Stimulated activated CD4-positive, alpha-beta T cell treated with anti-CD3 and anti-CD28 coated beads, Interleukin-1b, Interleukin-23, amount 100 ng/mL, for 1 hour (primary cell): ENCODE measurements at places on chromosomes 12 and 14.

- no peak for DNase-seq
Measured at GRCh38 chr12:116582610-116583009, 23.4 kb downstream of the MAP1LC3B2 start.

DNA sequence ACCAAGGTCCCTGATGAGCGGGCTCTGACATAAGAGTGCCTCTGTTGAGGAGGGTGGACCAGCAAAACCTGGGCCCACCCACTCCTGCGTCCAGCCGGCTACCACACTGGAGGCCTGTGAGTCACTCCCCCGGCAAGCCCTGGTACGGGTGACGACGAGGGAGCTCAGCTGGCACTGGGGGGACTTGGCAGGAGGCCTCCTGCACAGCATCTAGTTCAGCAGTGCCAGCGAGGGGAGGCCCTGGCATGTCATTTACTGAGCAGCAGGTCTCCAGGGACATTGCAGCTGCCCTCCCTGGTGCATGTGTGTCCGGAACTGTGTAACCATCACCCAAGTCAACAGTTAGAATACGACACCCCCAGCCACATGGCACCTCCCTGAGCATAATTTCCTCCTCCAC is 24.4 kb downstream of the CD9 start:
- no peak for DNase-seq

DNA sequence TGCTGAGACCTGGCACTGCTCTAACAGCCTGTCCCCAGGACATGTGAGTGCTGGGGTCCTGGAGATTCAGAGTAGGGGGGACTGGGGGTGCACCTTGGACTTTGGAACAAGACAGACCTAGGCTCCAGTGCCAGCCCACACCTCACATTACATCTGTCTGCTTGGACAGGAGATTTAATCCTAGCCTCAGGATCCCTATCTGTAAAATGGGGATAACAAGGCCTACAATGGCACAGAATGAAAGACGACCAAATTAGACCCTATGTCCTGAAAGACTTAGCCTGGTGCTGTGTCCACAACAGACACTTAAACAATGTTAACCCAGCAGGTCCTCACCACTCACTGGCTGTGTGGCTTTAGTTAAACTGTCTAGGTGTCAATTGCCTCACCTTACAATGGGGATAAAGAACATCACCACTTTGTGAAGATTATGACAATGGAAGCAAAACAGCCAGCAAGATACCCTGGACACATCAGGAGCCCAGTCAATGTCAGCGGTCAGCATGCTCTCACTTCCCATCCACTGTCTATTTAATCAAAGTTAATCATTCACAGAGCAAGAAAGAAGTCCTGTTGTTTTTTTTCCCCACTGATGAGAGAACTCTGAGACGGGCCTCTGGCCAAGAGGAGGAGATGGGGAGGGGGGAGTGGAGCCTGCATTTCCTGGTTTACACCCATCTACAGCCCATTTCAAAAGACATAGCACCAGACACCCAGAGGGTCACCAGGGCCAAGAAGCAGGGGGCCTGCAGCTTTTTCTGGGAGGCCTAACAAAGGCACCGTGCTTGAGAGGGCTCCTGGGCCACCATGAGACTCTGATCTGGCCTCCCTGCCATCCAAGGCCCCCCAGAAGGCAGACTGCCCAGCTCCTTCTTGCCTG is 40.6 kb downstream of the ACTN1 start:
- DNase-seq, result no peak

- DNase-seq, result no peak
Measured at GRCh38 chr14:75461303-75461702, 33.5 kb downstream of the JDP2 start.

GRCh38 chr12:57514720-57515407 is 5.5 kb downstream of the DDIT3 start:
- DNase-seq, result no peak

- no peak for DNase-seq
Measured at GRCh38 chr14:35883677-35884293, 57.6 kb downstream of the BRMS1L start.

DNA sequence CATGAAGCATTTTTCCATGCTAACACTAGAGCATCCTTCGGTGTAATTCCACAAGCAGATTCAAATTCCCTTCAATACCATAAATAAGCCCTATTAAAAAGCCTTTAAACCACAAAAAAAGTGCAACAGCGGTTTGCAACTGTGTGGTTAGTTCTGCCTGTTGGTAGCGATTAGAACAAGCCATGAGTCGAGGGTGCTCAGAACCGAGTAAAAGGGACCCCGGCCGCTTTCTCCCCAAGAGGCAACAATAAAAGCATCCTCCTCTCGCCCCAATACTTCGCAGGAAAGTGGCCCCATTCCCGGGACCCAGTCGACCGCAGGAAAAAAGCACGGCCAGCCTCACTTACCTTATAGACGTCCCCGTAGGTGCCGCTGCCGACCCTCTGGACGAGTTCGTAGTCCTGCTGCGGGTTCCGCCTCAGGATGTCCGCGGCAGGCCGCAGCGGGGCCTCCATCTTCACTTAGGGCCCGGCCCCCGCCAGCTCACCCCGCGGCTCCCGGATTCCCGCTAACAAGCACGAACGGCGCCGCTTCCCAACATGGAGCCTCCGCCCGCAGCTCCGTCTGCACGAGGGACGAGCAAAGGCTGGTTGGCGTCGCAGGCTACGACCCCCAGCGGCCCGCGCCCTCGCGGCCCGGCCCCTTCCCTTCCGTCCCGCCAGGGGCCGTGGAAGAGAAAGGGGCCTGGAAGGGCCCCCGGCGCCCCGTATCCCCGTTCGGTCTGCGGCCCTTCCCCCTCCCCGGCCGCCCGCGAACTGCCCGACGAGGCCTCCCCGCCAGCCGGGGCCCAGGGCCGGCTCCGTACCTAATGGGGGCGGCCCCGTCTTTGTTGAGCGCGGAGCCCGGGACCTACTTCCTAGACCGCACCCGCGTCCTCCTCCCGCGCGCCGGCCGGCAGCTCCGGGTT is 521 bp downstream of the MAP4K5 start:
- DNase-seq, result no peak

DNA sequence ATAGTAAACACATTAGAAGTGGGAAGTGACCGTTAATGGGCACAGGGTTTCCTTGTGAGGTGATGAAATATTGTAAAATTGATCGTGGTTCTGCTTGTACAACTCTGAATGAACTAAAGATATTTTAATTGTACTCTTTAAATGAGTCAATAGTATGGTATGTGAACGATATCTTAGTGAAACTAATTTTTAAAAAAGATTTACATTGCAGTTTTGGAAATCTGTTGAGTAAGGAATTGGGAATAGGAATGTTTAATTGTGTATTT is 1.7 kb downstream of the ZNF410 start:
- DNase-seq, result no peak

DNA sequence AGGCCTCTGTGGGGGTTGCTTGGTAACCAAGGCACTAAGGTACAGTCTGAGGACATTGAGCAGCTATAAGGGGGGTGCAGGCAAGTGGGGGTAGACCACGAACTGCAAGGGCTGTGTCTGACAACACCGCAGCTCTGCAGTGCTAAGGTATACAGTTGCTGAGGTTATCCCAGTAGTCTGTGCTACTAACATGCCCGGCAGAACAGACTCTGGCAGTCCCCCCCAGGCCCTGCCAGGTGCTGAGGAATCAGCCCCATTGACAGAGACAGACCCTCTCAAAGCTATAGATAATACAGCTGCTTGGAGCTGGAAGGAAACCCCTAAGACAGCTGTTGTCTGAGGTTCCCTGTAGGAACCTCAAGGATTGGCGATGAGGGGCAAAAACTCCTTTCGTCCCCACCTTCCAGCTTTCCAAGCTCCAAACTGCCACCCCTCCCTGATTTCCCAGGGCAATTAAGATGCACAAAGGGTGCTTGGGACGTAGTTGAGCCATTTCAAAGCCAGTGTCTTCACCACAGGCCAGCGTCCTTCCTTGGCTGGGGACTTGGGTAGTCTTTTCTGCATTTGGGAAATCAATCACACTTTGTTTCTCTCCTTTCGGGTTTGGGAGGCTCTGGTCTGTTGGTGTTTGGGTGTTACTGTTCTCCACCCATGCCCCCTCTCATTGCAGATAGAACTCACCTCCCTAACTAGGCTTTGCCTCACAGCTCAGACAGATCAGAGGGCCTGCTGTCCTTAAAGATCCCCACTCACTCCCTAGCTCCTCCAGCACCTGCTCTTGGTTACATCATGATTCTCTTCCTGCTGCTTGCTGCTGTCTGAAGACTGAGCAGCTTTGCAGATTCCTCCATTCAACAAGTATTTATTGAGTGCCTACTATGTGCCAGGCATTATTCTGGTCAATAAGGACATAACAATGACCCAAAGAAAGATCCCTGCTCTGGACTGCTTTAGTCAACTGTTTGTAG is 2.0 kb upstream of the MYH7 start:
- no peak for DNase-seq

DNA sequence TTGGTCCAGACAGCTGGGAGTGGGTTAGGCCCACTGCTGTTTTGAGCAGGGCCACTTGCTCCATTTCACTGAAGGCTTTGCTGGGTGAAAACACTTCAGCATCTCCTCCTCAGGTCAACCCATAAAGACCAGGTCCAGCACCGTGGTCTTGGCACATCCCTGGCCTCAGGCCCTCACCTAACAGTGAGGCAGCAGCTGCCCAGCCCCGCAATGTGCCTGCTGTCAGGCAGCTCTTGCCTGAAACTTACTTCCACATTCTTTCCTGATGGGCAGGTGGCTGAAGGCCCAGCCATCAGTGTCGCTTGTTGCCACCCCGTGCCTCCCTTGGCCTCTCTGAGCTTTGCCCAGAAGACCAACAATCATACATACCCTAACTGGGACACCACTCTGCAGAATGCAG is 54.4 kb downstream of the ANAPC7 start:
- DNase-seq, result no peak

- no peak for DNase-seq
Measured at GRCh38 chr12:44816446-44817017, 59.6 kb downstream of the NELL2 start.

DNA sequence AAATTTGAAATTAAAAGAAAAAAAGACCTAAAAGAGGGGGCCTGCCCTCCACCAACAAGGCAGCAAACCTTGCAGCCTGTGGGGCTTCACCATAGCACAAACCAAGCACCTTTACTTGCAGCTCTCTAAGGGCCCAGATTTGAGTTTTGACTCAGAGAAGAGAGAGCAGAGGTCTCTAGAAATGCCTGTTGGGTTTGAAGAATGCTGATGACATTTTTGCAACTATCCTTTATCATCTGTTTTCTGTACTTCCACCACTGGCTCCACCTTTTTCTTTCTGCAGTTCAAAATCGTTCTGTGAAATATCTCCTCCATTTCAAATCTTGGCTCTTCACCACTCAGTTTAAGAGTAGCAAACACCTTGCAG is 83.8 kb upstream of the HMGA2 start:
- no peak for DNase-seq

DNA sequence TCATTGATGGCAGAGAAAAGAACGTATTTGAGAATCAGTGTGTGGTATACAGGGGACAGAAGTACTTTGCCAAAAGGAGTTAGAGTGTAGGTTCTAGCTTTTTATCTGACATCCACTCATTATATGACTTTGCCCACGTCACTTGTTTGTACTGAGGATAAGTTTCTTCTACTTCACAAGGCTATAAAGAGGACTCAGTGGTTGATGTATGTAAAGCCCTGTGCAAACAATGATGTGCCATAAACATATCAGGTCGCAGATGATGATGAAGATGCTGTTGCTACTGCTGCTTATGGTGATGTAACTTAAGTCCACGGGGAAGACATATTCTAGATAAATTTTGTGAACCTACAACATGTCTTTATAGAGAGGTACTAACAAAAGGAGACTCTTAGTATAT is 66.3 kb downstream of the TRHDE start:
- no peak for DNase-seq

DNA sequence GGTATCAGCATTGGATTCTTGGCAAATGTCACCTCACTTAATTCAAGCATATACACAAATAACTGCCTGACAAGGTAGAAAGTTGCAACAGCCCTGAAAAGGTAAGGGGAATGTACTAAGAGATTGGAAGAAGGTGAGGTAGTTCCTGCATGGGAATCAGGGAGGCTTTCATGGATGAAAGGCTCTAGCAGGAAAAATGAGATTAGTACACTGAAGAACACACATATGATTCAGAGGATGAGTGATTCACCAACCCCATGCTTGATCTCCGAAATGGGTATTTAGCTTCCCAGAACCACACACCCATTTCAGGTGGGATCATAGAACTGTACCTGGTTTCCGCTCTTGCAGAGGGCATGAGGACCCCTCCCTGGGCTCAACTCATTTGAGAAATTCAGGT is 65.8 kb downstream of the PAH start:
- no peak for DNase-seq

DNA sequence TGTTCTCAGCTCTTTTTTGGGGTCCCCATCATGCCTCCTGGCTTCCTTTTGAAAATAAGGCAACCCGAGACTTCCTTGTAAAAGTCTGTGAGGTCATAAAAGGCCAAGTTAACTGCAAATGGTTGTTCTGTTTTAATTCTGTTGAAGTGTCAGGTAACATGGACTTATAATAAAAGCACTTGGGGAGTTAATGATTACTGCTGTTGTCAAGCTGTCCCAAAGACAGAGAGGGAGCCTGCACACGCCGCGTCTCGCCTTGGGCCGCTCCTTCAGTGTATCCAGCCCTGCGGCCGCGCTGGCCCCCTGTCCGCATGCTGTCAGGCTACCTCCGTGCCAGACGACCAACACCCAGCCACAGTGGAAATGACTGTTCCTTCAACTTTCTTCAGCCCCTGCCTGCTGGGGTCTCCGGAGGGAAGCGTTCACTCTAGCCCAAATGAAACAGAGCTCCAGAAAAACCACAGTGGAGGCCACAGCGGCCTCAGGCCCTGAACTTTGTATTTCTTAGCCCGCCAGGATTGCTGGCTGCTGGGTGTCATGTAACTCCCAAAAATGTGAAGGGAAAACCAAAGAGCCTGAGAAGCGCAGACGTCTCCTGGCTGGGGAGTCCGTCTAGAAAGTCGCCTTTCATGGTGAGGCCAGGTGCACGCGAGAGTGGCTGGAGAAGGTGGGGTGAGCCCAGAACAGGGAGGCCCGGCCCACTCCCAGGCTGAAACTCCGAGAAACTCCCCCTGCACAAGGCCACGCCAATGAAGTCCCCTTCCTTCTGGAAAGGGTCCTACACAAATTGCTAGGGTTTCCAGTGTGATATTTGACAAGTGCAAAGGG is 189.1 kb downstream of the ZFP36L1 start:
- DNase-seq, result no peak

DNA sequence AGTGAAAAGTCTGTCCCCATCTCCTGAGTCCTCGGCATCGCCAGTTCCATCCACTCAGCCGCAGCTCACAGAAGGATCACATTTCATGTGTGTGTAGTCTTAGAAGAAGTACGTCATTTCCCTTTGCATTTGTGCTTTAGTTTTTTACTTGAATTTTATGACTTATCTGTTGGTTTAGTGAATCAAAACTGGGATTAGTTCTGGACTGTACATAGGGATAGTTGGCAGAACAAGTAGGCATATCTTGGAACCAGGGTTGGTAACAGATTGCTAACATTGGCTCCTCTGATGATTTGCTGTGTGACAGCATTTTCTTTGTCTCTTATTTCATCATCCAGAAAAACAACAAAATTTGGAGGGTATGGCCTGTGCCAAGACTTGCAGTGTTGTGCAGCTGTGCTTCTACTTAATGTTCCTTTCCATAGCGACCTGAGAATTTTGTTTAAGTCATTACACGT is 69.6 kb upstream of the AEBP2 start:
- DNase-seq, result no peak
